ENCODE measurements at places on chromosomes 16 and 17.
A peak's percentile ranks its signal among the peaks of the same experiment; 100 is the strongest.

DNA sequence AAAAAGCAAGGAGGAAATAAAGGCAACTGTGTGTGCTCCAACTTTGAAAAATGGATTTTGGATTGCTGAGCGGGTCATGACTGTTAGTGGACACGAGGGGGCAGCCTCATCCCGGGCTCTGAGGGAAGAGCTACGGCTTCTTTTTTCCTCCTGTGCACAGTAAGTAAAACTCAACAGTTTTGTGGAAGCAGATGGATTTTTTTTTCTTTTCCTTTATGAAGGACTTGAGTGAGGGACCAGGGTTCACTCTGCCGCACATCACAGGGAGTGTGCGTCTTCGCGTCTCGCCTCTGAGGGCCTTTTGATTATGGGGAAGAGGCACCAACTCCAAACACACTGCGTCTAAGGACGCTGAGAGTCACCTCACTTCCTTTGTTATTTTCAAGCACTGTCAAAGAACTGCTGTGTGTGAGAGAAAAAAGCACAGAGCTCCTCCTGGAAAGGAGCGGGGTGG, 80.3 kb upstream of the GOT2 start:
- DNase-seq, result peak; percentile 20

GRCh38 chr16:84153660-84154214, 8.6 kb downstream of the DNAAF1 start:
- DNase-seq, result no peak

DNA sequence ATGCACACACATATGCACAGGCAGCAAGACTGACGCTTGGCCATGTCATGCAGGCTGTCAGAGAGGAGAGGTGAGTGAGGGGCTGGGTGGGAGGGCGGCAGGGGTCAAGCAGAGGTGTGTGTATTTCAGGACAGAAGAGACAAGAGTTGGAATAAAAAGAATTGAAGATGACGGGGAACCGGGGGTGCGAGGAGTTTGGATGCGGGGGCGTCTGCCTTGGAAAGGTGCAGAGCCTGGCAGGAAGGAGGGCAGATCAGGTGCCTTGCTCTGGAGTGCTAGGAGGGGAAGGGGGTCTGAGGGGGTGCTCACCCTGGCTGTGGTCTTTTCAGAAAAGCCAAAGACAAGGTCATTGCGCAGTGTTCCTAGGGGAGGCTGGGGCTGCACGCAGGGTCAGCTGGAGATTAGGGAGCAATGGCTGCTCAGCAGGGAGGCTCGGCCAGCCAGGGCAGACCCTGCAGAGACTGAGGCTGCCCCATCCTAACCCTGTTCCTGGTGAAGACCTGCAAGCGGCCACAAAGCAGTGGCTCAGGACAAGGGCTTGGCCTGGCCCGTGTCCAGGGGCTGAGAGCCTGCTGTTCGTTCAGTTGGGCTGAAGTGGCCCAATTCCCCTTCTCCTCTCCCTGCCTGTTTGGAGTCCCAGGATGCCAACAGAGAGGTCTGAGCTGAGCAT, 23.7 kb upstream of the CBX4 start:
- no peak for DNase-seq

- no peak for DNase-seq
Observed at GRCh38 chr17:74728033-74728701, 8.9 kb upstream of the RAB37 start.

- DNase-seq, result no peak
Observed at GRCh38 chr16:86026916-86027315, 128.0 kb downstream of the IRF8 start.

- no peak for DNase-seq
Observed at GRCh38 chr17:17603895-17604225, 12.4 kb upstream of the PEMT start.
